ENCODE measurements at places on chromosomes 4 and X. TPM values are rescaled to one million over a fixed set of nuclear protein-coding genes. Genes with fewer than 3 reads are reported as not detected.

Gene SHROOM4
- total RNA-seq: 7.0 TPM

Gene VCX3A
- not detected for total RNA-seq

DNA sequence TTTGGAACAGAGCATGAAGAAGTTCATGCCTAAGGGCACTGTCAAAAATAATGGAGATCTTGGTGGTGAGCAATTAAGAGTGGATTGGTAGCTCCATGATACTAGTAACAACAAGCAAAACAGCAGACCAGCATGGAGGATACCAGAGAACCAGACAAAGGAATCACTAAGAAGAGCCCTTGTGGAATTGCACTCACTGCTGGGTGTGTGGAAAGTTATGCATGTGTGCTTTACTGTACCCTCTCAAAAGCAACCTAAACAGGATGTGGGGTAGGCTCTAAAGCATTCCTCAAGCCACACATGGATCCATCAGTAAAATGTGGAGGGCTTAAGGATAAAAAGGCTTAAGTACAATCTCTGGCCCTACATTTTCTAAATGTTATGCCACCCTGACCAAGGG is 69.5 kb downstream of the AR start:
- H3K27me3 ChIP-seq: no peaks in the 10 kb centered on the region
- H3K27ac ChIP-seq: no peak overlapping the region
- no peaks in the 10 kb centered on the region for H3K4me1 ChIP-seq
- H3K36me3 ChIP-seq: no peaks in the 10 kb centered on the region
- H3K4me3 ChIP-seq: no peak overlapping the region
- DNase-seq: no peak

DNA sequence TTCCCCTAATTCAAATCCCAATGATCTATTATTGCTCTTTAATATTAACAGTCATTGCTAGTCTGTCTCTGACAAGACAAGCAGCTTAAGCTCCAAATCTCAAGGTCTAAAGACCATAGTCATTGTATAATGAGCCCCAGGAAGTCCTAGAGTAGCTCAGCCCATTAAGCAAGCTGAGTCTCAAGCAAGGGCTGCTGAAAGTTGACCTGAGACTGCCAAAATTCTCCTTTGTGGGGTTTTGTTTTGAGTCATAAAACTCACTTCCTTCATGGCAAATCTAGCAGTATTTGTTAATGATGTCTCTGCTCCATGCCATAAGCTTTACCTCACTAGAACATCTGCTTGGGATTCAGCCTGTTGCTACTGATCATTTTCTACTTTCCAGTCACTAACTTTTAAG is 313.2 kb downstream of the ANTXR2 start:
- no peak for DNase-seq
- H3K27ac ChIP-seq: no peak overlapping the region
- no peaks in the 10 kb centered on the region for H3K36me3 ChIP-seq

DNA sequence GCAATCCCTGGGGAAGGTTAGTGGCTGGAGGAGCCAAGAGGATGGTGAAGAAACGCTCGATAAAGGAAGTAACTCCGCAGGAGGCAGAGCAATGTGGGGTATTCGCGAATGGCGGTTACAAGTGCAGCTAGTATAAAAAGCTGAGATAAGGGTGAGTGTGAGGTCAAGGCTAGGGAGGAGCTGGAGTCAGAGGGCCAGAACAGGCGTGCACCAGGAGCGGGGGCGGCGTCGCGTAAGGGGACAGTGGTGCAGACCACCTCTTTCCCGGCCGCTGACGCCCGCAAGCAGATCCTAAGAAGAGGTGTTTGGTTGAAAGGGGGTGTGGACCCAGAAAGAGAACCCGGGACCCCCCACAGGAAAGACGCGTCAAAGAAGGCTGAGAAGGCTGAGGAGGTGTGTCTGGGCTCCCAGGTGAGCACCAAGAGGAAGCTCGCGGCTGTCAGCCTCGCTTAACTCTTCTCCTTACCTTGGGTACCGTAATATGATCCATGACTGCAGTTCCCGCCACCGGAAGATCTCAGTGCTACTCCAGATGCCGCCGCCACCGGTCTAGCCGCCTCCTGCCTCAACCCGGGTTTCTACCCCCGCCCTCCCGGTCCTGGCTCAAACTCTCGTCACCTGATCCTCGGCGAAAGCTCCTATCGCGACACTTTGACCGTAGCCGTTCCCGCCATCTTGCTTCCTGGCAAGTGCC is at the start of gene MTMR8:
Gene MTMR8, minus strand, starts transcription at position 579 of the 694 bp plus-strand sequence. Its CDS starts 89 bp downstream, at position 490.
- H3K4me3 ChIP-seq: no peak within 1 kb of the TSS
- H3K27ac ChIP-seq: no peak within 1 kb of the TSS
- DNase-seq: no peak
- no peaks in the 10 kb centered on the region for H3K36me3 ChIP-seq

Gene COX7B2
- total RNA-seq: not detected

Gene UGT2B17
- total RNA-seq: not detected

GRCh38 chrX:67787196-67787595 is 243.4 kb downstream of the AR start:
- H3K36me3 ChIP-seq: no peaks in the 10 kb centered on the region
- DNase-seq: no peak
- no peaks in the 10 kb centered on the region for H3K27me3 ChIP-seq
- no peak overlapping the region for H3K27ac ChIP-seq
- H3K4me3 ChIP-seq: no peak overlapping the region
- H3K4me1 ChIP-seq: no peaks in the 10 kb centered on the region

Gene LRCH2
- 4.2 TPM for total RNA-seq

DNA sequence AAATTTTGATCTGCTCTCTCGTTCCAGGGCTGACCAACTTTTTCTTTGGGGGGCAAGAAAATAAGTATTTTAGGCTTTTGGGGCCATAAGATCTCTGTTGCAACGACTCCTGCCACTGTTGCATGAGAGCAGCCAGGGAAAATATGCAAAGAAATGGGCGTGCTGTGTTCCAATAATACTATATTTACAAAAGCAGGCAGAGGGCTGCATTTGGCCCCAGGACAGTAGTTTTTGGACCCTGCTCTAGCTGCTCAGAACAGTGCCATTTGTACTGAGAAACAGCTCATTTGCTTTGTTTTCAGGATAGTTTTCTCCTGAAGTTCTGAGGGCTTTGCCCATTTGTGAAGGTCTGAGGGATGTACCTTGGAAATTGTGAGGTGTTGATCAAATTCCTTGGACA is 135.1 kb upstream of the MBNL3 start:
- no peaks in the 10 kb centered on the region for H3K4me1 ChIP-seq
- H3K4me3 ChIP-seq: no peak overlapping the region
- no peak overlapping the region for H3K27ac ChIP-seq

Gene FIP1L1
- total RNA-seq: 30.9 TPM

DNA sequence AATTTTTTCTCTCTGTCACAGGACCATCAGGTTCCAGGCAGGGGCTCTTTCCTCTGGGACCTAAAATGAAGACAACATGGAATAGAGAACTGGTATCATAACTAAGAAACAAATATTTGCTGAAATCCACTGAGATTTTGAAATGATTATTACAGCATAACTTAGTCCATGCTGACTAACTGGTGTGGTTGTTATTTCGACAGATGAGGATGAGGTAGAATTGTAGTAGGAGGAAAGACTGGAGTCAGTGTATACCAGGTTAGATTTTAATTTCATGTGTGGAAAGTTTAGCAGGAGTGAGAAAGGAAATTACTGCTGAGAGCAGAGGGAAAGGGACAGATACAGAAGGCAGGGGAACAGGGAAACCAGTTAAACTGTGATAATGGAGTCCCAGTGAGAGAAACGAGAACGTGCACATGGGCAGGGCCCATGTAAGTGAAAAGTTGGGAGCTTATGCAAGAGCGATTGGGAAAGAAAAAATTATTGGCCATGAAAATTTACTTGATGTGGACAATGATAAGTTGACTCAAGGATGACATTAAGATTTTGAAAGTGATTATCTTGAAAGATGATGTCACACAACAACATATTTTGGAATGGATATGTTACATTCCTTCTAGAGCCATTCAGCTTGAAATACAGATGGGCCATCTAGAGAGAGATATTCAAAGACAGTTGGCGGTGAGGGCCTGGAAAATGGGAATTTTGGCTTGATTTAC is 98.7 kb upstream of the DDIT4L start:
- no peak overlapping the region for H3K27ac ChIP-seq
- no peaks in the 10 kb centered on the region for H3K4me1 ChIP-seq
- DNase-seq: no peak
- no peaks in the 10 kb centered on the region for H3K36me3 ChIP-seq

DNA sequence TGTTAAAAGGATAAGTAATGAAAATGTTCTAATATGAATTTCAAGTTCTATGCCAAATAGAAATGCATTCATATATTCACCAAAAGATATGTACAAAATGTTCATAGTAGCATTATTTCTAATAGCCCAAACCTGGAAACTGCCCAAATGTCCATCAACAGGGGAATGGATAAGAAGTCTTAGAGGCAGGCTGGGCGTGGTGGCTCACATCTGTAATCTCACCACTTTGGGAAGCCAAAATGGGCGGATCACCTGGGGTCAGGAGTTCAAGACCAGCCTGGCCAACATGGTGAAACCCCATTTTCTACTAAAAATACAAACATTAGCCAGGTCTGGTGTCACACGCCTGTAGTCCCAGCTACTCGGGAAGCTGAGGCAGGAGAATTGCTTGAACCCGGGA is 2.3 kb upstream of the HPRT1 start:
- H3K36me3 ChIP-seq: no peaks in the 10 kb centered on the region
- H3K27ac ChIP-seq: no peak overlapping the region
- DNase-seq: no peak
- H3K27me3 ChIP-seq: no peaks in the 10 kb centered on the region
- peaks cover 4% of the 10 kb centered on the region for H3K4me1 ChIP-seq

DNA sequence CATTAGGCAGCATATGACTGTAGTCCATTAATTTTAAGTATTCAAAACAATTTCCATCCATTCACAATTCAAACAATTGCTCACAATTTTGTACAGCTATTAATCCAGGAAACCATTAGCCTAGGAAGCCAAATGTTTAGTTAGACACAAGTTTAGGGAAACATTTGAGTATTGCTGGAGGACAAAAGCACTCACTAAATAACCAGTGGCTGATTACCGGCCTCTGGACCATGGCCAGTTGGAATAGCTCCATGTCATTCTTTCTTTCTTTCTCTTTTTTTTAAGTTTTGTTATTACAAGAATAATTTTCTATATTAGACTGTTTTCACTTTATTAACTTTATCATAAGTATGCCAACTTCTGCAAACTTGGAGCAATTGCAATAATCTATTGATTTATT is 31.3 kb downstream of the TRIML2 start:
- H3K27me3 ChIP-seq: peaks cover 39% of the 10 kb centered on the region
- no peak overlapping the region for H3K4me3 ChIP-seq
- H3K4me1 ChIP-seq: no peaks in the 10 kb centered on the region
- H3K27ac ChIP-seq: no peak overlapping the region

DNA sequence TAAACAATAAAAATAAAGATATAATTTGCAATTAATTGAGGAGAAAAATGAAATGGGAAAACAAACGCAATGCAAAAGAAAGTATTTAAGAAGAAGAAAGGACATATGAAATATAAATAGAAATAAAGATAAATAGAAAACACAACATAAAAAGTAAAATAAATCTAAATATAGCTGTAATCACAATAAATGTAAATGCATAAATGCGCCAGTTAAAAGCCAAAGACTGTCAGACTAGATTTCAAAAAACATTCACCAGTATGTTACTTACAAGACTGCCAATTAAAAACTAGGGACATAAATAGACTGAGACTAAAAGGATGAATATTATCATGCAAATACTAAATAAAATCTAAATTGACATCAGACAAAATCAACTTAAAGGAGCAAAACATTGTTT is 102.4 kb downstream of the KDR start:
- H3K36me3 ChIP-seq: no peaks in the 10 kb centered on the region
- no peaks in the 10 kb centered on the region for H3K4me1 ChIP-seq
- no peaks in the 10 kb centered on the region for H3K27me3 ChIP-seq
- H3K4me3 ChIP-seq: no peak overlapping the region
- no peak overlapping the region for H3K27ac ChIP-seq

Gene FSTL5
- 0.28 TPM for total RNA-seq

DNA sequence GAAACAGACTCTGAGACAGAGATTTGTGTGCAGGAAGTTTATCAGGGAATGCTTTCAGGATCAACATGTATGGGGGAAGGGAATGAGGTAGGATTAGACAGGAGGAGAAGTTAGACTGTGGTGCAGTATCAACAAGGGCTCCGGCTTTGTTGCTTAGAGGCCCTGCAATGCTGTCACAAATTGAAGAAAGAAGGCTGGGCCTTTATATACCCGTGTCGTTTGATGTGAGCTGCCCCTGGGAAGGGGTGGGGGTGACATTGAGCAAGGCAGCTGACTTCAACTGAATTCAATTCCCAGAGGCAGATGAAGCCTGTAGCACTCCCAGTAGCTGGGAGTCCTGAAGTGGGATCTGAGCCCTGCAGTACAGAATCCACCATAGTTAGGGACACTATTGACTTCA is 29.5 kb upstream of the USP9X start:
- no peak overlapping the region for H3K4me3 ChIP-seq
- DNase-seq: no peak
- H3K27ac ChIP-seq: no peak overlapping the region

Gene MAGED4B
- 79.9 TPM for total RNA-seq

DNA sequence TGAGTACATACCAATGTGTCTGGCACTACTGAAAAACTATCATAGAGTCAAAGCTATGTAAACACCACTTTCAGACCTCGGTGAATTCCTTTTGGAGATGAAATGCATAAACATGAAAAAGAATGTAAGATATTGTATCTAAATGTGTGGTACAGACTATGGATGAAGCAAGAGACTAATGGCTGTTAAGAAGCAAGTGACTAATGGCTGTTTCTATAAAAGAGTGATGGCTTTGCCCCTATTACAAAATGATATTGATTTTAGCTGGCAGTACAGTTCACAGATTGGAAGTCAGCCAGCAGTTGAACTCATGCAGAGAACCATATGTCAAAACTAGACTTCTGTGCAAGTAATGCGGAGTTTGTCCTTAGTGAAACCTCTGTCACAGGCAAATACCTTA is 359.3 kb downstream of the GRXCR1 start:
- DNase-seq: no peak
- H3K4me3 ChIP-seq: no peak overlapping the region
- no peaks in the 10 kb centered on the region for H3K36me3 ChIP-seq
- no peaks in the 10 kb centered on the region for H3K27me3 ChIP-seq
- H3K27ac ChIP-seq: no peak overlapping the region
- H3K4me1 ChIP-seq: no peaks in the 10 kb centered on the region

GRCh38 chr4:23034731-23035130 is 342.0 kb downstream of the GBA3 start:
- no peak overlapping the region for H3K27ac ChIP-seq
- no peak overlapping the region for H3K4me3 ChIP-seq
- H3K36me3 ChIP-seq: no peaks in the 10 kb centered on the region
- no peaks in the 10 kb centered on the region for H3K4me1 ChIP-seq
- no peaks in the 10 kb centered on the region for H3K27me3 ChIP-seq
